ENCODE measurements at places on chromosomes 5 and 9. TPM values are rescaled to one million over a fixed set of nuclear protein-coding genes. Genes with fewer than 3 reads are reported as not detected.

The SLC36A2 gene
- total RNA-seq, result not detected

GRCh38 chr5:108989761-108990392, 242.2 kb downstream of the FER start:
- no peak overlapping the region for H3K4me3 ChIP-seq
- no peaks in the 10 kb centered on the region for H3K4me1 ChIP-seq
- no peaks in the 10 kb centered on the region for H3K36me3 ChIP-seq
- H3K27ac ChIP-seq, result no peak overlapping the region
- no peak for DNase-seq

The PCDHB8 gene
- 18.6 TPM for total RNA-seq

The IFNK gene
- total RNA-seq, result not detected

DNA sequence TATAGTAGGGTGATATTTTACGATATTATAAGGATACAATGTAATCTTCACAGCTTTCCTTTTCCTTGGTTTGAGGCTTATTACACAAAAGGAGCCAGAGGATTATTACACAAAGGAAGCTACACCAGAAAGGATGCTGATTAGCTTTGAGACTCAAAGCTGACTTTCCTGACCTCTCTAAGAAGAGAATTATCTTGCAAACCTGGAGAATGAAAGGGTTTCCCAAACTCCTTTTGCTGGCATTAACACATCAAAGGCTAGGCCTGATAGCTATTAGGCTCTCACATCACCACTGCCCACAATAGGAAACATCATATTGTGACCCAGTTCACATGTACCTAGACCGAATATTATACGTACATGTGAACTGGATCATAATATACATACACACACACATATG, 34.2 kb upstream of the CHD1 start:
- no peak overlapping the region for H3K27ac ChIP-seq
- no peak overlapping the region for H3K4me3 ChIP-seq
- H3K4me1 ChIP-seq, result peaks cover 4% of the 10 kb centered on the region
- H3K36me3 ChIP-seq, result no peaks in the 10 kb centered on the region
- H3K27me3 ChIP-seq, result no peaks in the 10 kb centered on the region
- DNase-seq, result no peak

GRCh38 chr5:53545744-53546143, 14.7 kb upstream of the NDUFS4 start:
- H3K36me3 ChIP-seq, result no peaks in the 10 kb centered on the region
- no peak overlapping the region for H3K27ac ChIP-seq
- DNase-seq, result no peak

DNA sequence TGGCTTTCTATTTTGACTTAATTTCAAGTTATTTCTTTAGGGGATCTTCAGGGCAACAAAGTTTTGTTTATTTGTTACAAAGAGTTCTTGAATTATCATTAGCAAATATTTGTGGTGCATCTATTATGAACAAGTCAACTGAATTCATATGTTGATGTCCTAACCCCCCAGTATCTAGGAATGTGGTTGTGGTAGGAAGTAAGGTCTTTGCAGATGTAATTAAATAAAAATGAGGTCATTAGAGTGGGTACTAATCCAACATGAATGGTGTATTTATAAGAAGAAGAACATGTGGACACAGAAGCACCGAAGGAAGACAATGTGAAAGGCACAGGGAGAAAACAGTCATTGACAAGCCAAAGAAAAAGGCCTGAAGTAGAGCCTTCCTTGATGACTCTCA, 474.0 kb upstream of the DAB2 start:
- DNase-seq, result no peak
- no peak overlapping the region for H3K4me3 ChIP-seq
- no peaks in the 10 kb centered on the region for H3K4me1 ChIP-seq
- no peaks in the 10 kb centered on the region for H3K27me3 ChIP-seq

GRCh38 chr9:124079176-124079925, 67.8 kb downstream of the LHX2 start:
- peak; percentile 95 for DNase-seq
- H3K27ac ChIP-seq, result peak overlapping the region; percentile 87
- H3K36me3 ChIP-seq, result no peaks in the 10 kb centered on the region
- H3K4me1 ChIP-seq, result peaks cover 21% of the 10 kb centered on the region
- no peaks in the 10 kb centered on the region for H3K27me3 ChIP-seq

The CORO2A gene
- 0.55 TPM for total RNA-seq

DNA sequence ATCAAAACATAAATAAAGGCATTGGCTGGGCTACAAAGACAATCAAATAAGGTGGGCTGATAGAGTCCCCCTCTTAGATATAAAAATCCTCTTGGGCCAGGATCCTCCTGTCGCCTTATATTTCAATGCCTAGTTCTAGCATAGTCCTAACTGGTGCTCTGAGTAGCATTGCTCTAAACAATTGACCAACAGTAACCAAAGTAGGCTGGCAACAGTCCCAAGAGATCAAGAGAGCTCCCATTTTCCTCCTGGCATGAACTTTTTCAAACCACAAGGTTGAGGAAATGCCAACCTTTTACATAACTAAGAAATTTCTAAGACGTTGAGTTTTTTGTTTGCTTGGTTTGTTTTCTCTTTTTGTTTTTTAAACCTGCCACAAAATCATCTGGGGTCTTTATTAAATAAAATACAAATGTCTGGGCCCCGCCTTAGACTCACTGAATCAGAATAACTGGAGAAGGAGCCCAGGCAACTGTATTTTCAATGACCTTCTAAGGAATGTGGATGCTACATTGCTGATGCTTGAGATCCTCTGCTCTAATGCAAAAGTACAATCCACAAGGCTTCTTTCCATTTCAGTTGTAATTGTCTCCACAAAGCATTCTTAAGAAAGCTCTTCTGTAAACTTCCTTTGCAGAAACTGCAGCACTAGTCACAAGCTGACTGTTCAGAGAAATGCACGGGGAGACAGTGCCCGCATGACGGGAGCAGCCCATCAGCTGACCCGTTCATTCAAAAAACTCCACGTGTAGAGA, 2.9 kb downstream of the SLC45A2 start:
- H3K4me1 ChIP-seq, result no peaks in the 10 kb centered on the region
- no peaks in the 10 kb centered on the region for H3K36me3 ChIP-seq
- H3K27me3 ChIP-seq, result 0 out of 2 replicates have a peak, but pooled peaks cover 5% of the 10 kb centered on the region
- no peak overlapping the region for H3K4me3 ChIP-seq
- no peak overlapping the region for H3K27ac ChIP-seq
- DNase-seq, result no peak

DNA sequence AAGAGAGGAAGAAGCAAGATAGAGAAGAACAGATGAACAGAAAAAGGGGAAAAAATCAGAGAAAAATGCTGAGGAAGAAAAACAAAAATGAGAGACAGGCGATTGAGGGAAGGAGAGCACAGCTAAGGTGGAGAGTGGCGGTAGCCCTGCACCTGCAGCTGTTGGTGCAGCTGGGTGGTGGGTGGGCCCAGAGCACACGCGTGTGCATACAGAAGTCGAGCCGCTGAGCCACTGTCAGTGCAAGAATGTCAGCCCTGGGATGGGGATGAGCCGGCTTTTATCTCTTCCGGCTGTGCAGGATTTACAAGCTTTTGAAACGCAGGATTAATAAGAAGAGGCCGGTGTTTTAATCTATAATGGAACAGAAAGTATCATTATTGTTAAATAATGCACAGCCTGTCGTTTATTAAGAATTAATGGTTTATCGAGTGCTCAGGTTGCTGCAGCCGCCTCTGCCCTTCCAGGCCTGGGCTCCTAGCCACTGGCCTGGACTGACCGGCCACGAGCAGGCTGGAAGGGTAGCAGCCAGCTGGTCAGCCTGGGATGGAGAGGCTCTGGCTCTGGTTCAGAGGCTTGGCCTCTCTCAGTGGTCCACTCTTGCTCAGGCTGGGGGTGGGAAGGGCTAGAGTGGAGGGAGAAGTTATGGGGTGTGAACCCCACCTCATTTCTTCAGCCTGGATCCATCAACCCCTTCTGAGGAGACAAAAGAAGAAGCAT, 68.7 kb downstream of the PCDH1 start:
- H3K4me1 ChIP-seq, result no peaks in the 10 kb centered on the region
- no peaks in the 10 kb centered on the region for H3K36me3 ChIP-seq
- DNase-seq, result no peak
- no peak overlapping the region for H3K4me3 ChIP-seq

The CTNND2 gene
- total RNA-seq, result not detected

- no peak for DNase-seq
- no peaks in the 10 kb centered on the region for H3K36me3 ChIP-seq
- H3K27ac ChIP-seq, result no peak overlapping the region
- no peaks in the 10 kb centered on the region for H3K27me3 ChIP-seq
- no peaks in the 10 kb centered on the region for H3K4me1 ChIP-seq
These were observed 99.6 kb upstream of the CCDC112 start for GRCh38 chr5:115396081-115396480.

- H3K4me1 ChIP-seq, result no peaks in the 10 kb centered on the region
- DNase-seq, result no peak
- H3K27me3 ChIP-seq, result peaks cover 6% of the 10 kb centered on the region
- no peak overlapping the region for H3K27ac ChIP-seq
- no peaks in the 10 kb centered on the region for H3K36me3 ChIP-seq
These were observed 174.1 kb downstream of the PRELID2 start for GRCh38 chr5:145660897-145661640.

- no peaks in the 10 kb centered on the region for H3K27me3 ChIP-seq
- H3K4me3 ChIP-seq, result no peak overlapping the region
- no peaks in the 10 kb centered on the region for H3K36me3 ChIP-seq
- no peak overlapping the region for H3K27ac ChIP-seq
These were observed 155.2 kb downstream of the ARHGEF28 start for GRCh38 chr5:73781107-73781768.

The ARL10 gene
- 5.7 TPM for total RNA-seq

The SMIM33 gene
- not detected for total RNA-seq

DNA sequence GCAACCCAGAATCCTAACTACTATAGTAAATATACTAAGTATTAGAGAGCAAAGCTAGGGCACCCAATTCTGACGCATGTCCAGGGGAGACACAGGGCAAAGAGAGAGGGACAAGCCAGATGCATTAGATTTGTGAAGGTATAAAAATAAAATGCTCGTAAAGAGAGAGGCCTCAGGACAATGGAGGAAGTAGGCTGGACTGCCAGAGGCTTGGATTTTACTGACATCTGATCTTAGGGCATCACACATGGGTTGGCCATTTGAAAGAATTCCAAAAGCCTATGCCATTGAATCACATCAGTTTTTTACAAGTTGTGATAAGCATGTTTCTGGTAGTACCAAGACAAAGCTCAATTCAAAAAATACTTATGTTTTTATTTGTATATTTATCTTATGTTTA, 149.3 kb upstream of the MSX2 start:
- no peak overlapping the region for H3K27ac ChIP-seq
- H3K27me3 ChIP-seq, result no peaks in the 10 kb centered on the region
- no peaks in the 10 kb centered on the region for H3K36me3 ChIP-seq
- no peak for DNase-seq
